ENCODE measurements at places on chromosomes 13 and 19.

DNA sequence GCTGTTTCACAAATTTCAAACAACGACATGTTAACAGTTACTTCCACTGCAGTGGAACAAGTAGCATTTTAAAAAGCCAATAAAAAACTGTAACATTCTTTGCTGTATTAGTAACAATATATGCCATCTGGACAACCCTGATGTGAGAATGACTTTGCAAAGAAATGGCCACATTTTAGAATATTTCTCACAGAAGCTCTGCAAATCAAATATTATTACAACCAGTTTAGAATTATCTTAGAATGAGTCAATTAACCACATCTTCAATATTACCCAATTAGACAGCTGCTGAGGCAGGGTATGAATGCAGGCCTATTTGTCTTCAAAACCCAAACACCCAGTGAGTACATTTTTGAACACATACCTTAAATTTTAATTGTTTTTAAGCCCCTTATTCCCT is 3.2 kb downstream of the ZNF699 start:
- DNase-seq: no peak

DNA sequence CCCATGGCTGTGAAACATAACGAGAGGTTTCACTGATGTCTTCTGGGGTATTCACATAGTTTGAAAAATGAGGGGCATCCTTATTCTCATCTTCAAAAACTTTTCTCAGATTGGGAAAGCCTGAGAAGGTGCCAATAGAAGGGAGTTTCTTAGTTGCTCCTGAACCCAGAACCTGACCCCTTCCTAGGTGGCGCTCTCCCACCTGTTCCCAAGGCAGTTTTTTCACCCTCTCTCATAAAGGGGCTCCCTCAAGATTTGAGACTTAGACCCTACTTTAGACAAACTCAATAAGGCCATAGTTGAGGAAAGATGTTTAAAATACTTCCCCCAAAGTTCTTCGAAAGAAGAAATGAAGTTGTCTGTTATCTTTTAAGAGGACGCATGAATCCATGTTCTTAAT is 142.2 kb downstream of the FGF9 start:
- no peak for DNase-seq

DNA sequence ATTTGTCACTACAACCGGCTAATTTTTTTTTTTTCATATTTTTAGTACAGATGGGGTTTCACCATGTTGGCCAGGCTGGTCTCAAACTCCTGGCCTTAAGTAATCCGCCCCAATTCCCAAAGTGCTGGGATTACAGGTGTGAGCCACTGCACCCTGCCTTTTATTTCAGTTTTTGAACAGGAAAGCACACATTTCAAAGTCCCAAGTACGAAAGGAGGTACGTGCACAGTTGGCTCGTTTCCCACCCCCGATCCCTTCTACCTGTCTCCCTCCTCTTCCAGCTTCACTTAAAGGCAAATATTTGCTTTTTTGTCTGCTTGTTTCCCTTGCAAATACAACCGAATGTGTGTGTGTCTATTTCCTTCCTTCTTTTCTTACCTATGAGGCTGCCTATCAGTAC is 30.5 kb downstream of the ZIC5 start:
- no peak for DNase-seq

GRCh38 chr13:50392977-50393376 is 377.7 kb downstream of the KCNRG start:
- DNase-seq: no peak

- no peak for DNase-seq
Observed at GRCh38 chr19:16660763-16661479, at the start of gene TMEM38A. TSS of gene TMEM38A (plus strand) at chr19:16661139. CDS start at chr19:16661218, 79 bp downstream.

DNA sequence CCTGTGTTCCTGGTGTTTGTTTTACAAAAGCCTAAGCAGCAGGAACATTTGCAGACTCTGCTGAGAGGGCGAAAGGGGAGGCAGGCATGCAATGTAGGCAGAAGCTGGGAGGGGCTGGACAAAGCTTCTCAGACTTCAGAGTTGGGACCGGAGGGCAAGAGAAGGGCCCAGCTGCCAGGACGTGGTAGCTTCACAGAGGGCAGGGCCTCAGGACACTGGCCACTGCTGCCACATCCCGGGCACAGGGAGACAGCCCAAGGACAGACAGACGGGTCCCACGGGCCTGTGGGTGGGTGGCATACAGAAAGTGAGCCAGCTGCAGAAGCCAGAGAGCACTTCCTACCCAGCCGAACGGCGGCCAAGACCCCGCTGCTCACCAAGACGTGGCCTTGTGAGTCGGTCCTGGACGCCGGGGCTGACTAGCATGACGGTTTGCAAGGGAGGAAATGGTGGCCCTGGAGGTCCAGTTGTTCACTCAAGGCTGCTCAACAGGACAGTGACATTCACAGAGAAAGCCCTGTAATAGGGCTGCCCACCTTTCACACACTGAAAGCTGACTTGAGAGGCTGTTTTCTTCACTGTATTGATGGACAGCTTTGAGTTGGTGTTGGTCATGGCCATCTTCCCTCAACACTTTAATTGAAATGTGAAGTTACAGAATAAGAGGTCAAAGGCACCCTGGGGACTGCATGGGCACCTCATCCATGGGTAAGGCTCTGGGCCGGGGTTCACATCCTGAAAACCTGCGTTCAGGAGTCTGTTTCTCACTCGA is 23.7 kb upstream of the TFDP1 start:
- DNase-seq: no peak

DNA sequence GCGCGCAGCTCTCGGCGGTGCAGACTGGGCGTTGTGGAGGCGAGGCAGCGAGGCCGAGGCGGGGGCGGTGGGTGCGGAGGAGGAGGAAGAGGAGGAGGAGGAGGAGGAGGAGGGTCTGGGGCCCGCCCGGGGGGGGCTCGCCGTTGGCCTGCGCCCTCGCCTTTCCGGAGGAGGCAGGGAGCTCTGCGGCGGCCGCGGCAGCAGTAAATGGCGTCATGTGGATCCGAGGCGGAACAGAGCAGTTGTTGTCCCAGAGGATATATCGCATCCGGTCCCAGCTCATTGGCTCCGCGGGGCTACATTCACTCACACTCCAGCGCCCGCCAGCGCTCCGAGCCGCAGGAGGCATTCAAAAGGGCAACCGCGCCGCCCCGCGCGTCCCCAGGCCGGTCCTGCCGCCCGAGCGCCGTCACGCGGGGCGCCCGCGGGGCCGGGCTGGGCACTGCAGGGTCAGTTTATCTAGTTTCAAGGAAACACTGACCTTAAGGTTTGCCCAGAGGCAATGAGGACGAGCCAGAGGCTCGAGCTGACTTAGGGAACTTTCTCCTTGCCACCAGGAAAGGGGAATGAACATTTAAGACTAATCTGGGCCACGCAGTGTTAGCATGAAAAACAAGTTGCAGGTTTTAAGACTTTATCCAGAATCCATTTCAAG is at the start of gene SPRY2:
TSS of gene SPRY2 (minus strand) at position 26 of the 655 bp plus-strand sequence. CDS start 3,421 bp downstream, outside the sequence.
- DNase-seq: peak; percentile 82

DNA sequence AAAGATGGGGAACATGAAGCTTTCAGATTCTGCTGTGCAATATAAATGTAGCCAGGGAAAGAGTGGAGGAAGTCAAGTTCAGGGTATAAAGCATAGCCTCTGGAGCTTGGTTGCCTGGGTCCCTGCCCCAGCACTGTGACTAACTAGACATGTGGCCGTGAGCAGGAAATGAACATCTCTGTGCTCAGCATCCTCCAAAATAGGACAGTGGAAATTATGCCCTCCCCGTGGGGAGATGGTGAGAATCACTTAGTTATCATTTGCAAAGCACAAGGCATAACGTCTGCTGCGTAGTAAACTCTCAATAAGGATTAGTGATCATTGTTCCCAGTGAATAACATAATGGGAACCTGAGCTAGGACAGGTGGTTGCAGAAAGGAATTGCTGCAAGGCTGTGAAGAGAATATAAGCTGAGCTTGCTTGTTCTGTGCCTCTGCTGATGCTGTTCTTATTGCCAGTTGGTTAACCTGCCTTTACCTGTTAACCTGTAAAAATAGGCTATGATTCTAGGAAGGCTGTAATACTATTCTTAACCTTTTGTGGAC is 441.0 kb downstream of the COG6 start:
- DNase-seq: no peak

DNA sequence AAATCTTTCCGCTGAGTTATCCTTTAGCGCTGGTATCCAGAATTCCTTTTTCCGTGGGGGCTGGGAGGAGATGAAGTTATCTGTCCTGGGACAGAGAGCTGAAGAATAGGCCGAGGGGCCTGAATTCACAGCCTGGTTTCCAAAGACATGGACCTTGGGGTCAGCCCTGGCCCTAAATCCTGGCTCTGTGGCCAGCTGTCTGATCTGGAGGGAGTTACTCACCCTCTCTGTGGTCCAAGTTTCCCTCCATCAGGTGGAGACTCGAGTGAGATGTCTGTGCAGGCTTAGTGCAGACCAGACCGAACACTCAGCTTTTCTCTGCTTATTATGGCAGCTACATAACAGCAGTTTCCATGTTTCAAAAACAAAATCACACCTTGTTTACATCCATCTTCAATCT is 59.6 kb downstream of the CDADC1 start:
- no peak for DNase-seq

GRCh38 chr13:49690133-49690994 is 922 bp downstream of the EBPL start:
- DNase-seq: no peak

DNA sequence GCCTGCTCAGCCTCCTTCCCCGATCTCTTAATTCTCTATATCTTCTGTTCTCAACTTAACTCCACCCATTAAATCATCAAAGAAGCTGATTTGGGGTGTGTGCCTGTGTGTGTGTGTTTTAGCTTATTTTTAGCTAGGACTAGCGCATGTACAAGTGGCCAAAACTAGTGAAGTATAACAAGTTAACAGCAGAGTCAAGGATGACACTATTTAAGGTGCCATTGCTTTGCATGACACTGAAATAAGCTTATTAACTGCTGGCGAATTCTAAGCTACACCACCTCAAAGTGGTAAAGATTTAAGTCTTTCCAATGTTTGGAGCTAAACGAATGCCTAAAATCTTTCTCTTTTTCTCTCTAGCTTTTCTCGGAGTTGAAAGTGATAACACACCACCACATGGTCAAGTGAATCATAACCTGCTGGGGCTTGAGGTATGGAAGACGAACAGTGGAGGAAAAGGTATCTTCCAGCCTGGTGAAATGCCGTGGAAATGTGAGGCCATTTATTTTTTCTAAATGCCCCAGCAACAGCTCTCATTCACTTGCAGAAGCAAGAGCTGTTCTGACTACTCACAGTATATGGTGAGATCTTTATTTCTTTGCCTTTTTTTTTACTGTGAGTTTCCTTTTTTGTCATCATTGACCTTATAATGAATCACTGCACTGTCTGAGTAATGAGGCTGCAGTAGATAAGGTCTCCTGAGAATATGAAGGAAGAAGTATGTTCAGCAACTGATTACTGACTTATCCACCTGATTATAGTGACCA is 570.3 kb downstream of the PCDH9 start:
- no peak for DNase-seq

- no peak for DNase-seq
Observed at GRCh38 chr19:17378271-17378670, 1.1 kb upstream of the PLVAP start.

- no peak for DNase-seq
Observed at GRCh38 chr19:12331211-12331941, 2.1 kb downstream of the ZNF563 start.

- no peak for DNase-seq
Observed at GRCh38 chr13:114264886-114265611, 16.4 kb upstream of the UPF3A start.

DNA sequence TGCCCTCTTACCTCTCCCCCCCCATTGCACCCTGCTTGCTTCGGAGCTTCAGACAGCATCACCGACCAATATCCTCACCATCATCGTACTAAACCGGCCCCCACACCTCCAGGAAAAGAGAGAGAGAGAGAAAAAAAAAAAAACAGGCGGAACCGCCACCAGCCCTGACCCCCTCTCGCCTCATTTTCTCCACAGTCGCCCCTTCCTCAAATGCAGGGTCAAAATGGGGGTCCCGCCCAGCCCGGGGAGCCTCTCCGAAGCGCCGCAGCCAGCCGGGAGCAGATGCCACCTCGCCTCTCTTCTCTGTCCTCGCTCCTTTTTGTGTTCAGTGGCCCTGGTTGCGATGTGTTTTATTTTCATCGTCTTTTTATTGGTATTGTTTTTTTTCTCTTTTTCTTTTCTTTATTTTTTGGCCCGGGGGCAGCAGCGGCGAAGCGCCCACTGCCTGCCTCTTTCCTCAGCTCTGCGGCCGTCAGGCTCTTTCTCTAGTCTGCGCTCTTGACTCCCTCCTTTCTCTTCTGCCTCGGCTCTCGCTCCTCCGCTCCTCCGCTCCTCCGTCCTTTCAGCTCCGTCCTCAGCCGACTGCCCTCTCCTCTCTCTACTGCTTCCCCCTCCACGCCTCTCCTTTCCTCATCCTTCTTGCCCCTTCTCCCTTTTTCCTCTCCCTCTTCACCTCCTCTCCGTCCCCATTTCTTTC is 41.4 kb downstream of the DEDD2 start:
- no peak for DNase-seq

DNA sequence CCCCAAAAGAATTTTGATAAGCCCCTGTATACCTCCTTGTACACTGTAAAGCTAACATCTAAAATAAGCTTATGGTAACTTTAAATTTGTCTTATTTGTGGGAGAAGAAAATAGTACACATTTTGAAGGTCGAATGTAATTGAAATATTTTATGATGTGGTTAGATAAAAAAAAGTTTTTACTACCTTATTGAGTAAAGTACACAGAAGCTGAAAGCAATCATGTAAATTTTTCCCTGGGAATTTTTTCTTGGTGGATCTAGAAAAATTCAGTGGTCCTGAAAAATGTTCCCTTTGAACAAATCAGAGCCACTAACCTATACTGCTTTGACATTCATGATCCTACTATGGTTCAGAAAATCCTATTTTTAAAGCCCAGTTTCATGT is 46.9 kb downstream of the SIPA1L3 start:
- no peak for DNase-seq

GRCh38 chr13:76826527-76826926 is 59.7 kb downstream of the KCTD12 start:
- peak; percentile 45 for DNase-seq

DNA sequence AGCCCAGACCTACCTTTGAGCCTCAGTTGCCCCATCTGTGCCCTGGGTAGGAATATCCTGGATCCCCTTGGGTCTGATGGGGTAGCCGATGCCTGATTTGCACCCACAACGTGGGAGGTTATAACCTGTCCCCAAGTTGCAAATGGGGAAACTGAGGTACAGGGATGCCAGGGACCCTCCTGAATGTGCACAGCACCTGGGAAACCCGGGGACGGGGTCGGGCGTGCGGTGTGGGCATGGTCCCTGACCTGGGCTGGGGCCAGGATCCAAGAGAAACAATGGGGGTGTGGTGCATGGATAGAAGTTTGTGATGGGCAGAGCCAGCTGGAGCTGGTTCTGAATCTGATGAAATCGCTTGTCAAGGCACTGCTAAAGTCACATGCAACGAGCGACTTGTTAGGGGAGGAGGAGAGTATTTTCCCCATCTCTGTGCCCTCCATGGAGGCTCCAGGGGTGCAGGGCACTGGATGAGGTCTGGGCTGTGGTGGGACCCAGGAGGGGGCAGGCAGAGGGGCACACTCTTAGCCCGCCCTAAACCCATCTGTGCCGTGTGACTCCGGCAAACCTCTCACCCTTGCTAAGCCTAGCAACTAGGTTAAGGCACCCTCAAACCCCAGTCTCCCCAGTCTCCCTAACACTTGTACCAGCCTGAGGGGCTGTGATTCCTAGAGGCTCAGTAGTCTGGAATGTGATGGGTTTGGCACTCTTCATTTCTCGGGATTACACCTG is 749 bp downstream of the GDF15 start:
- DNase-seq: no peak
